ENCODE measurements at places on chromosomes 12 and 14.

DNA sequence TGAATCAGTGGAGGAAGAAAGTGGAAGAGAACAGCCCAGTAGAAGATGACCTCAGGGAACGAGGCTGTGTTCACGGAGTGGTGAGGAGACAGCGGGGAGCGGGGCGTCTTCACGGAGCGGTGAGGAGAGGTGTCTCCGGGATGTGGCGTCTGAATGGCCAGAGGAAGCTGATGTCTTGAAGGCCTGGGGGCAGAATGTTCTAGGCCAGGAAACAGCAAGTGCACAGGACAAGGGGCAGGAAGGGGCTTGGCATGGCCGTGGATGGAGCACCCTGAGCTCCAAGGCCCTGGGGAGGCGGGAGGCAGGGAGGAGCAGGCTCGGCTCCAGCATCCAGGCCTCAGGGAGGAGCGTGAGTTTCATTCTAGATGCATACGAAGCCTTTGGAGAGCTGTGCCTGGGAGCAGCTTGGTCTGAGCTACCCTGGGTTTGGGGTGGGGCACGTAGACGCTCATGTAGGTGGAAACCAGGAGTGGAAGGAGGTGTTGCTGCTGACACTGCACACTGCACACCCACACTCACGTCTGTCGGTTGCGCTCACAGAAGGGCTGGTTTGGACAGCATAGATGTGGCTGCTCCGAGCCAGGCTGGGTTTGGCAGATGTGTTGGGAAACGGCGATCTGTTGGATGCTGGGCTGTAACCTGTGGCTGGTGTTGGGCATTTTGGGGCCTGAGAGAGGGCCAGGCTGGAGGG, 131.6 kb downstream of the ADGRD1 start:
- no peak for DNase-seq

DNA sequence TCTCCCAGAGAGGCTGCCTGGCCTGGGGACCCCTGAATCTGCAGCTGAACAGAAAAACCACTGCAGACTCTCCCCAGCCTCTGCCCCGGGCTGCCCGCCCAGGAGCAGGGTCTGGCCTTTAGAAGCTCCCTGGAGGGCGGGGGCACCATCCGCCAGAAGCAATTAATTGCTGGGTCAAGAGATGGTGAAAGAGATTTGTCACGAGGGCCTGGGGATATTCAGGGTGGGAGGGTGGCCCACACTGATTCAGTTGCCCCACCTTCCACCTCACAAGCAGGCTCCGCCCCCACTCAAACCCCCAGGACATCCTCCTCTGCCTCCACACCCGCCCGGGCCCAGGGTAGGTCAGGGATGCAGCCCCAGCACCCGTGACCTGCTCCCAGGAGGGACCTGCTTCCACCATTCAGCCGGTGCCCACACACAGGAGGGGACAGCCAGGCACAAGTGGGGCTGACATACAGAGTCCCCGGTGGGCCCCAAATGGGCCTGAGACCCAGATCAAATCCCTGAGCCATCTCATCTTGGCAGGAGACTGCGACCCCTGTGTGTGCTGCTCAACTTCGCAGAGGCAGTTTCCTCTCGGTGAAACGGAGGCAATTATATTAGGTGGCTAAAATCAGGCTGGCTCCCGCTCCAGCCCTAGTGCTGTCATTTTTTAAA, 23.0 kb downstream of the NCOR2 start:
- no peak for DNase-seq

DNA sequence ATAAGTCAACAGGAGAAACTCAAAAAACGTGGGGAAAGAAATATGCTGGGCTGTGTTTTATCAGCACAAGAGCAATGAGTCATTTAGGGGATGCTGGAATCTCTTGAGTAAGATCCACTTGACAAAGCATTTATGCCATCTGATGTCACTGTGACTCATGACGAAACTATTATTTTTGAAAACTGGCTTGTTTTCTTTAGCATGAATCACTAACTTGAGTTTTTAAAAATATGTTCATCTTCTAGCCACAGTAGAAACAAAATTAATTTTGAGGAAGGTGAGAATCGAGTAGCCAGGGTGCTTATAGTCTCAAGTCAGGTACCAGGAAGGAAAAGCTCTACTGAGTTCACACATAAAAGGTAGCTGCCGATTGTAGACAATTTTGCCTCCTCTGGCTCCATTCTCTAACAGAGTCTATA, 456.2 kb upstream of the MGAT4C start:
- DNase-seq = no peak

DNA sequence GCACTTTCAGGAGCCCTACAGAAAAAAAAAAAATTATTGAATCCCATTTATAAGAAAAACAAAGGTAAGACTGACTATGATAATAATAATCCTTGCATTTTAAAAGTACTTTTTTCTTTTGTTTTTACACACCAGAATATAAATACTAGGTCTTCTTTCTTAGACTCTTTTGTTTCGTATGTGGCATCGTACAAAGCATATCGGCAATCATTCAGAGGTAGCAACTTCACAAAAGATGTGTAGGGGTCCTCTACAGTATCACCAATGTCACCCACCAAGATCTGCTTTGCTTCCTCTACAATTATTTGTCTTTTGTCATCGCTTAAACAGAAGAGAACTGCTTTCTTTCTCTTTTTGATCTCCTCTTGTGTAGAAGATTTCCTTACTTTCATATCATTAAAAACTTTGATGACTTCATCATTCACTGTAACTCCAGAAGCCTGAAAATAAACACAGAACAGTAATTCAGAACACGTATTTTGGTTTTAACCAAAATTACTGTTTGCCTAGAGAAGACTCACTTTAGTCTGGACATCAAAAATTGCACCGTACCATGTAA, 1.2 kb downstream of the CFL2 start:
- DNase-seq = no peak

DNA sequence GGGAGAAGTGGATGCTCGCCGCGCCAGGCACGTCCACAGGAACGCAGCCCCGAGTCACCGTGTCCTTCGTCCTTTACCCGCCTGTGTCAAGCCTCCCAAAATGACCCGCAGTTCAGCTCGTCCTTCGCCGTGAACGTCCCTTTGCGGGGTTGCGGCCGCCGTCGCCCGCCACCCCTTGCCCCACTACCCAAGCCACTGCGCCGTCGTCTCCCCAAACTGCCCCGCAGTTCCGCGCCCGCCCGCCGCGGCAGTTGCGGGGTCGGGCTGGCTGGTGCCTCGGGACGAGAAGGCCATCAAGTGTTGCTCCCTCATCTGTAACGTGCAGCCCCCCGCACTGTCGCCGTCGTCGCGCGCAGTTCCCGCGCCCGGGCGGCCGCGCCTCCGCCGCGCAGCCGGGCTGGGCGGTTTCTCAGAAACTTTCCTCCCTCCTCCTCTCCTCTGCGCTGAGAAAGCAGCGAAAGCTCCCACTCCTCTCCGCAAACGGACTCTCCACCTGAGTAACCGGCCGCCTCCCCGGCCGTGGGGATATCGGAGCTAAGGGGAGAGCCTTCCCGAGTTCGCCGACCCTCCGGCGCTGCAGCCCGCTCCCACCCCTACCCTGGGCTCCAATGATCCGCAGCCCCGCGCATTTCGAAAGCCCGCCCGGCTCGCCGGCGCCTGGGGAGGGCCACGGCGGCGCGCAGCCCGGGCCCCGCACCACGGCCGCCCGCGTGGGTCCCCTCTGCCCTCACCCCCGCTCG, 6.7 kb downstream of the CDKN1B start:
- DNase-seq = peak; percentile 36

GRCh38 chr14:89507926-89508460, 91.0 kb upstream of the FOXN3 start:
- no peak for DNase-seq

DNA sequence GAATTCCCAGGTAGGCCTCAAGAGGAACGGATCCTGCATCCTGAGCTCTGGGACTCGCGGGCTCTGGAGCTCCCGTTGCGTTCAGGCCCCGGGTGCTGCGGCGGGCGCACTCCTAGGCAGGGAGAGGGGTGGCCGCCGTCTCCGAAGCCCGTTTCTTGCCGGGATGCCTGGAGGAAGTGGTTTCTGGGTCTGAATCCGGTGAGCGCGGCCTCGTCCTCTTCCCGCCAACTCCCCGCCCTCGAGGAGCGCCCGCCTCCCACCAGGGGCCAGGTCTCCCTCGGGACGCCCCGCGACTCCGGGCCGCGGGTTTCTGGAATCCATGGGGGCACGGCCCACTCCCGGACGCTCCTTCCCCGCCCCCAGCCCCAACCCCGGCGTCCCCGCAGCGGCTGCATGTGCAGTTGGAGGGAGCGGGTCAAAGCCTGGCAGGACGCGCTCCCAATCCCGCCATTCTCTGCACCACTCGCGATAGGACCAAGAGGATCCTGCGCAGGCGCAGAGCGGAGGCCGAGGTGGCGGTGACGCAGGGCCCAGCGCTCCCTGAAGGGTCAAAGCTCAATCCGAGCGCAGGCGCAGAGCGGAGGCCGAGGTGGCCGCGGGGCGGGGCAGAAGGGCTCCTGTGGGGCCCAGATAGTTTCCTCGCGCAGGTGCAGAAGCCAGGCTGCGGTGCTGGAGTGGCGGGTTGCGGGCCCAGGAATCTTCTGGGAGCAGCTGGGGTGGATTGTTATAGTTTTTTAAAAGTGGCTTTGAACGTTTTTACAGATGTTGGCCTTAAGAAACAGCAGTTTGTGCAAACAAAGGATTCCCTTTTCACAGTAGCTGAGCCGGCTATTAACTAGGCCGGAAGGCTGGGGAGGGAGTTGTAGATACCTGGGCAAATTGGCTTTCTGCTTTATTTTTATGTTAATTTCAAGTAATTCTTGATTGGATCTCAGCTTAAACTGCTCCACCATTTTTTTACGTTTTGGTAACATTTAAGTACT, 796.4 kb downstream of the AACS start:
- DNase-seq = no peak

DNA sequence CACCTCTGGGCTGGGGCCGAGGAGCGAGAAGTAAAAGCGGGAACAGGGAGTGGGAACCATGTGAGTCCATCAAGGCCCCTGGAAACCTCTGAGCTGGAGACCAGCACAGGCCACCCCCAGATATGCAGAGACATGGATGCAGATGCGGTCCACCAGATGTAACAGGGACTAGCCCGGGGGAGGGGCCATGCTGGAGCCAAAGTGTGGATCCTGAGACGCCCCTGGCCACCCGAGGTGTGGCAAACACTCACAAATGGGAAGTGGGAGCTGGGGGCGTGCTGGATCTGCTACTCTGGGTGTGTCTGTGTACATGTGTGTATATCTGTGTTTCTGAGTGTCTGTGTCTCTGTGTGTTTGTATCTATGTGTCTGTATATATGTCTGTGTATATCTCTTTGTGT, 12.8 kb downstream of the MYL2 start:
- no peak for DNase-seq

DNA sequence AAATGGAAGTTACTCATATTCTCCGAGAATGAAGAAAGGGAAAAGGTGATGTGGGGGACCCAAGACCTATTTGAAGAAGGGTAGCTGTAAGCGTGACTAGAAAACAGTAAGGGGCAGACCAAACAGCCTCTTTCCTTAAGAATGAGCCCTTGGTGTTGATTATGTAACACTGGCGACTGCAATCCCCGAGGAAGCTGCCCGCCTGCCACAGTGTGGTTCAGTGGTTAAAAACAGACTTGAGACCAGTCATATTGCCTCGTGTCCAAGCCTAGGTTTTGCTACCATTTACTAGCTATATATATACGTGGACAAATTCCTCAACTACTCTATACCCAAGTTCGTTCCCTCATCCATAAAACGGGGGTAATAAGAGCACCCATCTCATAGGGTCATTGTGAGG, 49.1 kb downstream of the SSPN start:
- no peak for DNase-seq

DNA sequence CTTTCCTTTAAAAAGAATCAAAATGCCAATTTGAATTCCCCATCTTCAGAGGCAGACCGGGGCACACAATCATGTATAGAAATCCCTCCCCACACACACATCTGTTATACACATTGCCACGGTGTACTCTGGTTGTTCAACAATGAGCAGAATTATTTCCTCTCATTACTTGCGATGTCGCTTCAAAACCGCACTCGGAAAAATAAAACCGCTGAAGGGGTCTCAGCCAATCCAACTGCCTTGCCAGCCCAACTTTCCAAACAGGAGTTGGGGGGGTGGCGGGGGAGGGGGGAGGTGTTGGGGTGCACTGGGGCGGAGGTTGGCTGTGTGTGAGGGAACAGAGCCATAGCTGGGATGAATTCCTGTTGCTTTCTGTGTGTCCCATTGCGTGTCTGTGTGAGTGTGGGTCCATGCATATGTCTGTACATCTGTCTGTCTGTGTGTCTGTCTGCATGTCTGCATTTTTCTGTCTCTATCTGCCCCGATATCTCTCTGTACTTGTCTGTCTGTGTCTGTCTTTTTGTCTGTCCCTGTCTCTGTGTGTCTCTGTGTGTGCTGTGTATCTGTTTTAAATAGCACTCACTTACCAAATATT, 163.6 kb upstream of the TBX3 start:
- no peak for DNase-seq

DNA sequence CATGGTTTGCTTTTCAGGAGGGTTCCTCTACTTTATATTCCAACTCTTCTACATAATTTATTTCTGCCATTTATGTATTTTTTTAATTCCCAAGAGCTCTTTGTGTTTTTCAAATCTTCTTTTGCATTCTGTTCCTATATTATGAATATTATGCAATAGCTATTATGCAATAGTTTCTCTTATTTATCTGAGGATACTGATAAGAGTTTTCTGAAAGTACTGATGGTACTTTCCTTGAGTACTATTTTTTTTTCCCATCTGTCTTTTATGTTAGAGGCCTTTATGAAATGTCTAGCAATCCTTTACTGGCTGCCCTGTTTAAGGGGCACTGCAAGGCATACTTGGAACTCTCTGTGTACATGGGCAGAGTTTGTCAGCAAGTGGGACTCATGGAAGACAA, 93.4 kb downstream of the SLC41A2 start:
- no peak for DNase-seq

- no peak for DNase-seq
Observed at GRCh38 chr12:105834496-105834895, 304.3 kb downstream of the NUAK1 start.

DNA sequence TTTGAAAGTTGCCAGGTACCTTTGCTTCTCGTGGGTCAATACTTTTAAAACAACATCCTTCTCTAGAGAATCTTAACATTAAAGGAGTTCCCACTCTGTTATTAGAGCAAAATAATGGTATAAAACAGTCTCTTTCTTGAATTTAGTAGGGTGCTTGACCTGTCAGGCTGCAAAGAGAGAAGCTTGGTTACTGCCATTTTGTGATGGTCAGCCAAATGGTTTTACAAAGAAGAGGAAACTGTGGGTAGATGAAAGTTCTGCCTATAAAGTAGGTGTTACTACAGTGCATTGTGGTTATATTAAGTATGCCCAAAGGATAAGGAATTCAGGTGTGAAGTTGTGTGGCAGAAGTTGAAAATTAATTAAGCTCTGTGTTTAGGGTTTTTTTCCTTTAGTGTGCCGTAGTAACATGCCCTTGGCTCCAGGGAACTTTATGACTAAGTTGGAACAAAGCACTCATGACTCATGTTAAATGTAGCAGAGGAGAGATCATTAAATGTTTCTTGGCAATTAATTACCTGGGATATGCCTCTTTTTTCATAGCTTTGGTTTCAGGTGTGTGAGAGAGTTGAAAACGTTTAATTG, 354.0 kb upstream of the KITLG start:
- DNase-seq = no peak

GRCh38 chr14:23125933-23126524, 7.0 kb upstream of the CEBPE start:
- DNase-seq = no peak

DNA sequence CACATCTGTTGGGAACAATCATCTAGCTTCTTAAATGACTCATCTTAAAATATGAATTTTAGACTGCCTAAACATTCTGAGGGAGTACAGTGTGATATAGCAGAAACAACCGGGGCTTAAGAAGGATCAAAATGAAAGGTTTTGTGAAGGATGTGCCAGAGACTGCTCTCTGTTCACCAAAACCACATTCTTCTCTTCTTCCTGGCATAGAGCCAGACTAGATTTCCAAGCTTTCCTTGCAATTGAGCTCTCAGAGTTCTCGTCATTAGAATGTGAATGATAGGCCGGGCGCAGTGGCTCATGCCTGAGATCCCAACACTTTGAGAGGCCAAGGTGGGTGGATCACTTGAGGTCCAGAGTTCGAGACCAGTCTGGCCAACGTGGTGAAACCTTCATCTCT, 94.5 kb downstream of the LRRIQ1 start:
- DNase-seq = no peak
